ENCODE measurements at places on chromosomes 13 and 19.

DNA sequence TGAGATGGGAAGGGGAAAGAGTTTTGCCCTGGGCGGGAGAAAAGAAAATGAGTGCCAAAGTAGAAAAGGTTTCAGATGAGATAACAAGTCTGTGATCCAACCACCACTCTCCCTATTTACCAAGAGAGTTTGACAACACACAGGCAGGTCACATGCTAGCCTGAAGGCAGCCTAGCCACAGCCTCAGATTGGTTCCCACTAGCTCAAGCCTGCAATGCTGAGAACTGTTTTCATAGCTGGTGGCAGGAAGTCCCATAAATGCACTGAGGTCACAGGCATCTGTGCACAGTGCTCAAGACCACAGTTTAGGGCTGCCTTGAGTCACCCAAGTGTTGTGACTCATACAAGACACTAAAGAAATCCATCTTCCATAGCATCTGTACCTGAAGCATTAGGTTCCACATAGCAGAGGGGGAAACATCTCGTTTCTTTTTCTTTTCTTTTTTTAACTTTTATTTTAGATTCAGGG is 18.5 kb upstream of the POP4 start:
- DNase-seq = peak; percentile 55

GRCh38 chr13:45437947-45438346 is 19.8 kb upstream of the SLC25A30 start:
- DNase-seq = no peak

DNA sequence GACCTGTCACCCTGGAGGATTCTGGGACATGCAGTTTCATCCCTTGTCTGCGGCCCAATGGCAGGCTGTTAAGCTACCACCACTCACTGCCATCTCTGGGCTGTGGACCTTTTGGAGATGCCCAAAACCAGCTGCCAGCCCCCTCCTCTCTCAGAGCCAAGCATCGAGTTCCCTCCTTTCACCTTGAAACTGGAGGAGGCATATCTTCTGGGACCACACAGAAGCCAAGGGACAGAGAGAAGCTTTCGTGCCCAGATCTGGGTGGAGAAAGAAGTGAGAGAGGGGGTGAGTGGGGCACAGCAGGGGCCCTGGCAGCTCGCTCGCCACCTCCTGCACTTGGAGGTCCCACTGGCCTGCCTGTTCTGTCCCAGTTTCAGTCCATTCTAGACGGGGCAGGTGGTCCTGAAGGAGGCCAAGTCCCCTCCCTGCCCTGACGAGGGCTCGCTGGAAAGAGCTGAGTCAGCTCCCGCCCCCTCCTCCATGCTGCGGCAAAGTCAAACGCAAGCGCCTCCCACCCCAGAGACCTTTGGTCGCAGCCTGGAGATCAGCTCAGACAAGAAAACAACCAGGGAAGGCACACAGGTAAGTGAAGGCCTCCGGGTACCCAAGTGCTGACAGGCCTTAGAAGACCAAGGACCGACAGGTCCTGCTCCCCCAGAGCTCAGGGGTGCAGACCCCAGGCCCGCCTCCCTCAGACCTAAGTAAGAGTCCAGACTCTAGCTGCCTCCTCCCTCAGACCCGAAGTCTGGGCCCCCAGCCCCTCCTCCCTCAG is 3.8 kb downstream of the BCAT2 start:
- no peak for DNase-seq

GRCh38 chr13:79379274-79379673 is 26.8 kb downstream of the RBM26 start:
- no peak for DNase-seq

- no peak for DNase-seq
These were observed 83.7 kb upstream of the OBI1 start for GRCh38 chr13:78742659-78743058.

- peak; percentile 50 for DNase-seq
These were observed 1.1 kb upstream of the PPP1R12C start for GRCh38 chr19:55118401-55118991.

- DNase-seq = no peak
These were observed 5.8 kb upstream of the ERCC2 start for GRCh38 chr19:45376045-45376724.

- no peak for DNase-seq
These were observed 5.5 kb upstream of the ACP7 start for GRCh38 chr19:39078436-39079200.

GRCh38 chr13:40629678-40630384 is 36.6 kb downstream of the FOXO1 start:
- no peak for DNase-seq

- no peak for DNase-seq
These were observed 64.9 kb downstream of the KL start for GRCh38 chr13:33080972-33081590.

- no peak for DNase-seq
These were observed 38.0 kb upstream of the TEX29 start for GRCh38 chr13:111282425-111282824.

GRCh38 chr13:97026531-97027161 is 32.4 kb upstream of the OXGR1 start:
- no peak for DNase-seq

DNA sequence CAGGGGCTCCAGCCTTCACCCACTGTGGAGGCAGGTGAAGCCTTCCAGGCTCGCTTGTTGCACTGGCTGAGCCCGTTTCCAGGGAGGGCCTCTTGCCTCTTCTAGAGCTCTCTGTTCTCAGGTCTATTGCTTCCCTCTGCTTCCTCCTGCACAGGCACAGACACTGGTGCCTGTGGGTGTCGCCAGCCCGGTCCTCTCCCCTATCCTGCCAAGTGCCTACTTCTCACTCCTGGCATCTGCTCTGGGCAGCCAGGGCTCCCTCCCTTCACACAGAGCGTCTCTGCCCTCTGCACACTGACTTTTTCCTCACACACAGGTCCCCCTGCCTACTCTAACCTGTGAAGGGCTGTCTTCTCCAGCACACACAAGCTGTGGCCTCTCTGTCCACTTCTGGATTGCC is 60.3 kb downstream of the SLC7A9 start:
- no peak for DNase-seq

DNA sequence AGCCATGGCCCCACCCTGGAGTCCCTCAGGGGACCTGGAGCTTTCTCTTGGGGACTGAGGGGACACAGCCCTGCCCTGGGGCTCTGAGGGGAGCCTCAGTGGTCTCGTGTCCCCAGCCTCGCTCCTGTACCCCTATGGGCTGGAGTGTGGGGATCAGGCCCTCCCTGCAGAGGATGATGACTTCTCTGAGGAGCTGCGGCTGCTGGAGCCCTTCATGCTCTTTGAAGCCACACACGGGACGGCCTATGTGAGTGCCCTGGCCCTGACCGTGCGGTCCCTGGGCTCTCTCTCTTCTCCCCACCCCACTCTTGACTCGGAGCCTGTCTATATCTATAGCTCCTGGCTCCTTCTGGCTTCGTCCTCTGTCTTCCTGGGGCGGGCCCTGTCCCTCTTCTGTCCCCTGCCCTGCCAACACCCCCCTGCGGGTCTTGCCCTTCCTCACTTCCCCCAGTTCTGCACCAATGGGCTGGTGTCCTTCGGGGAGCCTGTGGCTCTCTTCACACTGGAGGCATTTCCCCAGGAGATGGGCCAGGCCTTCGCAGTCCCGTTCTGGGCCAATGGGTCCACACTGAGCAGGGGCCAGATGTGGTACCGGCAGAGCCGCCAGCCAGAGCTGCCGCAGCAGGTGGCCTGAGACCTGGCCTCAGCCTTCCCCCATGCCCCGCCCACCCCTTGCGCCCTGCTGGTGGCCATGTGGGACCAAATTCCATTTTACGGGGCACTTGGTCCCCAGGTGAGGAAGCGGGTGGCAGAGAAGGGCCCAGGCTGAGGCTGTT is 33.1 kb downstream of the HPN start:
- no peak for DNase-seq

GRCh38 chr13:96650301-96650886 is 343.9 kb downstream of the OXGR1 start:
- no peak for DNase-seq

GRCh38 chr13:48859272-48860105 is 116.2 kb upstream of the FNDC3A start:
- no peak for DNase-seq

- no peak for DNase-seq
These were observed 17.4 kb upstream of the POU2F2 start for GRCh38 chr19:42149447-42150202.

DNA sequence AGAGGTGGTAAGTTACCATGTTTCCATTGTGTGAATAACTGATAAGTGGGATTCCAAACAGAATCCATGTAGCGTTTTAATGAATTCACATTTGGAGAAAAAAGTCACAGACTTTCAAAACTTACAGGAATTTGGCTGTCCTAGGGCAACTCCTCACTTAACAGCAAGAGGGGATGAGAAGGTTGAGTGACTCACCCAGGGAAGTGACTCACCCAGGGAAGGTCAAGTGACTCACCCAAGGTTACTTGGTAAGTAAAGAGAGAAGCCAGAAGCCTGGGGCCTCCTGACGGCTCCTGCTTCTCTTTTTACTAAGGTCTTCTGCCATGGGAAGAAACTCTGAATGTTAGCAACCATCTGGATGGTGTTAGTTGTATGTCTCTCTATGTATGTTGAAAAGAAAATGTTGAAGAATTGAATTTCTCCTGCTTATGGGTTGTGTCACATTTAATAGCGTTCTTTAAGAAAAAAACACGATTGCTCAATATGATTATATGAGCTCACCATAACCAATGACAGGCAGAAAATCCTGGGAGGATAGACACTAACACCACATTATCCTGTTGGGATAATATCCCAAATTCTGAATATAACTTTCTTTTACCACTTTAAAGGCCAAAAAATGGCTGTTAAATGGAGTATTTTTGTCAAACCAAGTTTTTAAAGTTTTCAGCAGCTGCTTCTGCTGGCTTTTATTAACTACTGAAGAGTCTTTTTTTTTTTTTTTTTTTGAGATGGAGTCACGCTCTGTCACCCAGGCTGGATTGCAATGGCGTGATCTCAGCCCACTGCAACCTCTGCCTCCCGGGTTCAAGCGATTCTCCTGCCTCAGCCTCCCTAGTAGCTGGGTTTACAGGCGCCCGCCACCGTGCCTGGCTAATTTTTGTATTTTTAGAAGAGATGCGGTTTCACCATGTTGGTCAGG is 195.6 kb downstream of the GGACT start:
- peak; percentile 68 for DNase-seq

DNA sequence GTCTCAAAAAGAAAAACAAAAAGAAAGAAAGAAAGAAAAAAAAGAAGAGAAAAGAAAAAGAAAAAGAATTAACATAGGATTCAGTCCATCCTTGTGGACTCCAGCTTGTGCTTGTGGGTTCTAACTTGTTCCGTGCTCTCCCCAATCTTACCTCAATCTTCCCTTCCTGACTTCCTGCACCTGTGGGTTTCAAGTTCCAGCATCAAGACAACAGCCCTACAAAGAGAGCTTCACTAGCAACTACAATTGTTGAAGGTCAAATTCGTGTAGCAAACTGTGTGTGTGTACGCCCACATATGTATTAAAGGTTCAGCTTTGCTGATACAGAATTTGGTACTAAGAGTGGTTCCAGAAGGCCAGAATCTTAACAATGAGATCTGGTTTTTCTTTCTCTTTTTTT is 25.3 kb downstream of the FXYD5 start:
- no peak for DNase-seq

- DNase-seq = no peak
These were observed 27.5 kb upstream of the KATNAL1 start for GRCh38 chr13:30334663-30335386.

GRCh38 chr13:35793823-35794222 is 317.3 kb upstream of the MAB21L1 start:
- no peak for DNase-seq

GRCh38 chr13:110393761-110394160 is 86.7 kb downstream of the COL4A2 start:
- no peak for DNase-seq

GRCh38 chr19:35267818-35268535 is 785 bp upstream of the USF2 start:
- peak; percentile 76 for DNase-seq

DNA sequence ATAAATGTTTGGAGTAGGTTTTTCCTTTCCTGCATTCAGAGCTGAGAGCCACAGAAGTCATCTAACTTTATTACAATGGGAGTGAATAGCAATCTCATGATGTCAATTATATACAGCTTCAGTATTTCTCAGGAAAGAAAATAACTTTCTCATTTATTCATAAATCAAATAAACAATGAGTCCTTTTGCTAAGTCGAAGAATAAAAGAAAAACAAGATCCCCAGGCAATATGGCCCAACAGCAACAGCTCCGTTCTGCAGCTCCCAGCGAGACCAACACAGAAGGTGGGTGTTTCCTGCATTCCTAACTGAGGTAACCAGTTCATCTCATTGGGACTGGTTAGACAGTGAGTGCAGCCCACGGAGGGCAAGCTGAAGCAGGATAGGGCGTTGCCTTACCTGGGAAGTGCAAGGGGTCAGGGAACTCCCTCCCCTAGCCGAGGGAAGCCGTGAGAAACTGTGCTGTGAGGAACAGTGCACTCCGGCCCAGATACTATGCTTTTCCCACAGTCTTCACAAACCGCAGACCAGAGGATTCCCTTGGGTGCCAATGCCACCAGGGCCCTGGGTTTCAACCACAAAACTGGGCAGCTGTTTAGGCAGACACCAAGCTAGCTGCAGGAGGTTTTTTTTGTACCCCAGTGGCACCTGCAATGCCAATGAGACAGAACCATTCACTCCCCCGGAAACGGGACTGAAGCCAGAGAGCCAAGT is 128.2 kb downstream of the SLITRK1 start:
- DNase-seq = no peak

DNA sequence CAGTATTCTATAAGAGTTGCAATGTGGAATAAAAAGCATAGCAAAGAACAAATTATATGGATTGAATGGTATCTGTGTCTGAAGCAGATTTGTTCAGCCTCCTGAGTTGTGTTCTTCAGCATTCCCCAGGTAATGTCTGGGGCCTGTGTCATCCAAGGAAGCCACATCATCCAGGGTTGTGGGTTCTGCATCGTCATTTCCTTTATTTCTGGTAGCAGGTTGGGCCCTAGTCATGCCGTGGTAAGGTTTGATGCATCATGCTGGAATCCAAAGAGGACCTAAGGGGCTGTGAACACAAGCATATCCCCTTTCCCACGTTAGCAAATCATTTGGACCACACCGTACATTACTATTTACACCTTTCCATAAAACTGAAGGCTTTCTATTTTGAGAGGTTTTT is 131.0 kb upstream of the ZNF91 start:
- no peak for DNase-seq

GRCh38 chr13:73428706-73429105 is 369.9 kb downstream of the KLF5 start:
- no peak for DNase-seq

- DNase-seq = no peak
These were observed 418.3 kb downstream of the DIAPH3 start for GRCh38 chr13:59745392-59745788.
